Amniotic epithelial cell (primary cell): ENCODE measurements at places on chromosomes 3 and 15.

GRCh38 chr3:66744521-66744920 lies 243.7 kb upstream of the LRIG1 start:
- no peak for DNase-seq

- no peak for DNase-seq
Measured at GRCh38 chr15:66907826-66908743, 157.3 kb upstream of the SMAD3 start.

- DNase-seq, result no peak
Measured at GRCh38 chr15:90210593-90210992, 9.5 kb downstream of the SEMA4B start.

- DNase-seq, result peak; percentile 53
Measured at GRCh38 chr3:188578576-188579363, 424.8 kb downstream of the LPP start.

DNA sequence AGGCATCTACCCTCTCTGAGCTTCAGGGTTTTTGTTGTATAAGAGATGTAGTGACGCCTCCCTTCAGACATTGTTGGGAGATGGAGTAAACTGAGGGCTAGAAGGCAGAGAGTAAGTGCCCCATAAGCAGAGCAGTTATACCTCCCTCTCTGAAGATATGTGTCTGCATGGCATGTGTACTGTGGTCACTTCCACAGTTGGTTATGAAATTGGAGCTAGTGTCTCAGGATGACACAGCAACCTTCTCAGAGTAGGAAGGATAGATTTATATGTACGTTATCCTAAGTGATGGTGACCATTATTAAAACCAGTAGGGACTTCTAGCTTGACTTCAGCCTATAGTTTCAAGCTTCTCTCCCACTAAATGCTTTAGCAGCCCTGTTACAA lies 17.9 kb downstream of the PXK start:
- DNase-seq, result peak; percentile 78

DNA sequence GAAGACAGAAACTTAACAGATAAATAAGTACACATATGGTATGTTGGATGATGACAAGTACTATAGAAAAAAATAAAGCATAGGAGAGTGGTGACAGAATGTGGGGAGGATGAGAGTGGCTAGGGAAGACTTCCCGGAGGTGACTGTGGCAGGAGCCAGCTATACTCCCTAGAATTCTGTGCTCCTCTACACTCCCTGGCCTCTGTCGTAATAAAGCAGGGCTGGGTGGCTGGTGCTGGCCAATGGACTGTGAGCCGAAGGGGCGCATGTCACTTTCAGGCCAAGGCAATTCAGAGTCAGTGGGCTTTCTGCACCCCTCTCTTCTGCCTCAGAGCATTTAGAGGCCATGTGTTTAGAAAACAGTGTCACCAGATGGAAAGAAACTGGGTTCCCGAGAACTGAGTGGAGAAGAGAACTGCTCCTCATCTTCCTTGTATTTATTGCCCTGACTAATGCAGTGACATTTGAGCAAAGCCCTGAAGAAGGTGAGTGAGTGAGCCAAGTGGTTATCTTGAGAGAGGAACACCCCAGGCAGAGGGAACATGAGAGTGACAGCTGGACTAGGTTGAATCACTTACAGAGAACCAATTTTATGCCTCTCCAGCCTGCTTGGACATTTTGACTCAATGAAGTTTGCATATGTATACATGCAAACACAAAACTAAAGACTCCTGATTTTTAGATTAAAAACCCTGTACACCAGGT lies 5.2 kb upstream of the VPS8 start:
- no peak for DNase-seq

DNA sequence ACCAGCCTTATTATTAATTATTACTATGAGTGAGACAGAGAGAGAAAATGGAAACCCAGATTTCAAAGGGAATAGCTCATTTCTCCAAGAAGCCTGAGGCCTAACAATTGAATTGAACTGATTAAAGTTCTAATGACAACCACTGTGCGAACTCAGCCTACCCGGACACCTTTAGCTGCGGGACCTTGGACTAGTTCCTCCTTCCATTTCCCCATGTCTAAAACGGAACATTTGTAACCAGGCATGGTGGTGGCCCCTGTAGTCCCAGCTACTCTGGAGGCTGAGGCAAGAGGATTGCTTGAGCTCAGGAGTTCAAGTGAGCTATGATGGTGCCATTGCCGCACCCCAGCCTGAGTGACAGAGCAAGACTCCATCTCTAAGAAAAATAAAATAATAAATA lies 16.4 kb upstream of the RTP2 start:
- DNase-seq, result no peak

DNA sequence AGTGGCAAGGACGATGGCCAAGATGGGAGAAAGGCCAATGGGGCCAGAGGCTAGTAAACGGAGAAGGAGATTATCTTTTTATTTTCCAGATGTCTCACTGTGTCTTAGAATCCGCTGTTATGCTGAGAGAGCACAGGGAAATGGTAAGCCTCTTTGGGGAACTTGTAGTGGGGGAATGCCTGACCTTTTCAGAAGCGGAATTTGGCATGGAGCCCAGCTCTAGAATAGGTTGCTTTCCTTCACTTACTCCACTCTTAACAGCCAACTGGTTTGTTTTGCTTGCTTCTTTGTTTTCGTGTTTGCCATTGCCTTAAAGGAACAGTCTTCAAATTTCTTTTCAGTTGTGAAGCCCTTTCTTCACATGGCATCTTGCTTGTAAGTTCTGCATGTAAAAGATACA lies 316.2 kb upstream of the THRB start:
- DNase-seq, result no peak

DNA sequence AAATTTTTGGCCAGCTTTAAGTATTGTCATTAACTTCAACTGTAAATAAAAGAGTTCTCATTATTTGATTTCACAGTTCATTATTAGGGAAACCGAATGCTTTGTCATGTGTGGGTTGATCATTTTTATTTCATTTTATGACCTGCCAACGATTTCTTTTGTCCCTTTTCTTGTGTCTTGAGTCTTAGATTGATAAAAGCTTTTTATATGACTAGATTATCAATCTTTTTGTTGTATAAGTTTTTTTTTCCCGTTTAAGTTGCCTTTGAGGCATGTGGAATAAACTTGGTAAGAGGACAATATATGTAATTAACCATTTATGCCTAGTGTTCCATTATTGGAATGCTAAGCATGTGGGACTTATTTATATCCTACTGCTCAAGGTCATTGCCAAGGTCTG lies 62.8 kb downstream of the ATP2C1 start:
- DNase-seq, result no peak

DNA sequence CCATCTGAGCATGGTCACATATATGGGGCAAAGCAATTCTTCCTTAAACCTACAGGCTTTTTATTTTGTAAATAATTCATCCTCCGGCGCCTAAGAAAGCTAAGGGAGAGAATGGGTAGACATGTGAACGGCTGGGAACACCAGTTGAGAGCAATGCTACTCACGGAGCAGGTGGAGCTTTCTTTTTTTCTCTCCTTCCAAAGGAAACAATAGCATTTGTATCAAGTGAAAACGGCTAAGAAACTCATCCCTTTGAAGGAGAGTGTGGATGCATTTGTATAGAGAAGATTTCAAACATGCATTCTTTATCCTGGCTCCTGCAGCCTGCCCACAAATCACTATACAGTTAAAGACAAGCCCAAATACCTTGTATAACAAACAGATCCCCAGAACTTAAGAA lies 637.8 kb downstream of the MAGI1 start:
- DNase-seq, result no peak

GRCh38 chr3:94417963-94418455 lies 355.1 kb downstream of the NSUN3 start:
- DNase-seq, result no peak

DNA sequence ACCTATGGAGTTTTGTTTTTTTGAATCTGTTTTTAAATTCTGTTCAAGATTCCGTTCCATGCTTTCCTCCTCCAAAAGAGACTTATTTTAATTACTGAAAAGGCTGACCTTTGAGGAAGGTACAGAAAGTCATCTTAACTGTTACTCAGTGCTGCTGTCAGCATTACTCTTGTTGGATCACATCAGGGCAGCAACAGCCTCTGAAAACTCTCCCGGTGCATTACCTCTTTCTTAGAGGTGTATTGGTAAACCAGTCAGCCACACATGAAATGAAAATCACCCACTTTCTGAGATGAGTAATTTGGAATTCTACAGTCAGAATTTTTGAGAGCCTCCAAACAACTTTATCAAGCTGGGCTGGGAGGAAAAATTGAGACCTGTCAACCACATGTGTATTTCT lies 88.5 kb upstream of the LIMD1 start:
- no peak for DNase-seq

GRCh38 chr3:100910986-100911385 lies 82.2 kb downstream of the ABI3BP start:
- DNase-seq, result peak; percentile 22

- DNase-seq, result no peak
Measured at GRCh38 chr3:35745351-35745750, 106.0 kb downstream of the ARPP21 start.

GRCh38 chr15:65836665-65837064 lies 32.6 kb upstream of the RAB11A start:
- no peak for DNase-seq

- no peak for DNase-seq
Measured at GRCh38 chr15:96349034-96349856, 18.7 kb downstream of the NR2F2 start.

- DNase-seq, result no peak
Measured at GRCh38 chr3:50212502-50212901, 7.4 kb downstream of the SLC38A3 start.

DNA sequence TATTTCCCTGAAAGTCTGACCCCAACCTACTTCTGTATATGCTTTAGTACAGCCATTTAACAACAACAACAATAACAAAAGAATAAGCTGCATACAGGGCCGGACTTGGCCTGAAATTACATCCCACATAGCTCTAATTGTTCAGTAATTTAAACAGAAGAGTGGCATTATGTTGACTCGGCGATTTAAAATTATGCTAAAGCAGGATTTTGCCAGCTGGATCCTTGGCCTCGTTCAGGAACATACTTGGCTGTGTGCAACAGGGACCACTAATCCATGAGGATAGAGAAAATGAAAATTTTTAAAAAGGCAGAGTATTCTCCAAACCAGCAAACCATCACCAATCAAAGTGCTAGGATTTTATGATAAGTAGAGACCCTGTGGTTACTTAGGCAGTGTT lies 433.1 kb upstream of the RBMS3 start:
- DNase-seq, result no peak

DNA sequence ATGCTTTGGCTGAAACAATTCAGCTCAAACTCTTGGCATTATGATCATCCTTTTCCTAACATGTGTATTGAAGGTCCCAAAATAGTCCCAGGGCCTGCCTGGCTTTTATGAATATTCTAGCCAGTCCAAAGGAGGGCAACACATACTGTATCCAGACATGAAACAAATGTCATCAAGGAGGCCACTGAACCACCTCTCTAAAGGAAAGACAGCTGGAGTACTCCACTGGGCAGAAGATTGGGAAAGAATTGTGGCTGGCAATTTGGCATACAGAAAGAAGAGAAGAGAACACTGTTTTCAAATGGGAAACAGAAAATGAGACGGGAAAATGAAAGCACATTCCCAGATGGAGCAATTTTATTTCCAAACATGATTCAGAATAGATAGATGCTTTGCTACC lies 80.6 kb downstream of the NCEH1 start:
- no peak for DNase-seq

GRCh38 chr15:59550956-59551355 lies 60.6 kb upstream of the GCNT3 start:
- no peak for DNase-seq

DNA sequence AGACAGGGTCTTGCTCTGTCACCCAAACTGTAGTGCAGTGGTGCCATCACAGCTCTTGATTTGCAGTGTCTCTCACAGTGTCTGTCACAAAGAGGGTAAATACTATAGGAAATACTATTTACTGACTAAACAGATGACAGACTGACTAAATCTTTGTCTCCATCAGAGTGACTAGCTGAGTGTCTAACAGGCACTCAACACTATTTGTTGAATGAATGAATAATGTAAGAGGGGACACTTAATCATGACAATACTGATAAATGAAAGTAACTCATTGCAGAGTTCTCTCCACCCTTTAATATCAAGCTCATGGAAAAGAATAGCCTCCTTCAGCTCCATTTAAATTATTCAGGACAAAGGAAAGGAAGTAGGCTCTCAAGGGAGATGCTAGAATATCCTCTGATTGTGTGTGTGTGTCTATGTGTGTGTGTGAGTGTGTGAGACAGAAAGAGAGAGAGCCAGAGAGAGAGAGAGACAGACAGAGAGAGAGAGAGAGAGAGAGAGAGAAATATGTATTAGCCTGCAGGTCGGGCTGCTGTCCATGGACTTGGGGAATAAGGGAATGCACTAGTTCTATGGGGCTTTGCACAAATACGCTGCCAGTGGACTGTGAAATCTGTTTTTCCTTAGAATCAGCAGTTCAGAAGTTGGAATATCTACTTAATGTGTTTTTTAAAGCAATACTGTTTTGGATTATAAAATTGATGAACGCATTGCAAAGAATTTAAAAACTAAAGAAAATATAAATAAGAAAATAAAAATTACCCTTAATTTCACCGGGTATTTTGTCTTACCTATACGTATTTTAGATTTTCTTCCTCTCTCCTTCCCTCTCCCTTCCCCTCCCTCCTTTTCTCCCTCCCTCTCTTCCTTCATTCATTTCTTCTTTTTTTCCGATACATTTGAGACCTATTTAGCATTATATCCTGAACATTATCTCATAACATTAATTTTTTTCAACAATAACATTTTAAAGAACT lies 132.9 kb upstream of the LRIG1 start:
- no peak for DNase-seq

- DNase-seq, result no peak
Measured at GRCh38 chr15:41936649-41937567, 35.4 kb downstream of the EHD4 start.
